ENCODE measurements at places on chromosomes 6 and 20.

GRCh38 chr6:142353690-142354089 lies 51.9 kb downstream of the ADGRG6 start:
- no peak for DNase-seq

- no peak for DNase-seq
These were observed 21.8 kb downstream of the PKHD1 start for GRCh38 chr6:52065621-52066020.

- DNase-seq: no peak
These were observed 5.7 kb downstream of the VTA1 start for GRCh38 chr6:142152746-142153145.

GRCh38 chr6:7080311-7080710 lies 27.4 kb upstream of the RREB1 start:
- DNase-seq: no peak

DNA sequence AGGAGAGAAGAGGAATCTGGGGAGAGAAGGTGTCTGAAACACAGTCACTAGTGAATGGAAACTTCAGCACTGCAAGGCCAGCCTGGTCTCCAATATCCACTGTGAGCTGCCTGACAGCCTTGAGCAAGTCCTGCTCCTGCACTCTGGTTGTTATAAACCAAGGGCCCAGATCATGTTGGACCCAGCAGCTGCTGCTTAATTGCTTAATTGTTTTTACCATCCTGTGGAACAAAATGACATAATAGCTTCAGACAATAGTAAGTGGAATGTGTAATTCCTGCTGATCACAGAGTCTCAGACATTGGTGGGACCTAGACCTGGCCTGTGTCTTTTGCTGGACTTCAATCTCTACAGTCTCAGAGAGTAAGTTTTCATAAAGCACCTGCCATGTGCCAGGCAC lies 833.7 kb downstream of the TFAP2A start:
- peak; percentile 12 for DNase-seq

DNA sequence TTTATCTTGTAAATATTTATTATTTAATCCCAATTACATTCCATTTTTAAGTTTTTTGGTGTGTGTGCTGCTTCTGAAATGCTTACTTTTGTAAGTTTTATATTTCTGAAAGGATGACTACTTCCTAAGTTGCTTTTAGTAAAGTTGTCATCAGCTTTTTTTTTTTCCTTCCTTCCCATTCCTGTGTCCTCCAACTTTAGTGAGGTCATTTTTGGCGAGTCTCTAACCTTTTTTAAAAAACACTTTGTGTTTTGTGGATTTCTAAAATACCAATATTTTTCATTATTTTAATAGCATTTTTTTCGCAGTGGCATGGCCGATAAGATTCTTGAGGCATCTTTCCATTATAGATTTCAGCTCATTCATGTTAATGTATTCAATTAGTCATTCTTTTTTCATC lies 30.9 kb downstream of the FIG4 start:
- DNase-seq: no peak

All from NCI-H1105 (cell line).